Lung microvascular endothelial cell (primary cell): ENCODE measurements at places on chromosomes 7 and 10. TPM values are rescaled to one million over a fixed set of nuclear protein-coding genes. Genes with fewer than 3 reads are reported as not detected.

MYOZ1 gene
- not detected in 2 replicates for total RNA-seq

LRRC18 gene
- total RNA-seq: not detected in 2 replicates

CYP3A5 gene
- not detected in 2 replicates for total RNA-seq

SEMA3E gene
- total RNA-seq: under 0.01 and 0.20 TPM in 2 replicates

SGPL1 gene
- 8.1 and 16.5 TPM in 2 replicates for total RNA-seq
